ENCODE measurements at places on chromosomes 11 and 22. TPM values are rescaled to one million over a fixed set of nuclear protein-coding genes. Genes with fewer than 3 reads are reported as not detected.

Gene ZW10
- 16.8 TPM for polyA plus RNA-seq

GRCh38 chr11:122832721-122833470, 5.4 kb upstream of the CRTAM start:
- DNase-seq = peak; percentile 55

Gene BAD
- 23.1 TPM for polyA plus RNA-seq

DNA sequence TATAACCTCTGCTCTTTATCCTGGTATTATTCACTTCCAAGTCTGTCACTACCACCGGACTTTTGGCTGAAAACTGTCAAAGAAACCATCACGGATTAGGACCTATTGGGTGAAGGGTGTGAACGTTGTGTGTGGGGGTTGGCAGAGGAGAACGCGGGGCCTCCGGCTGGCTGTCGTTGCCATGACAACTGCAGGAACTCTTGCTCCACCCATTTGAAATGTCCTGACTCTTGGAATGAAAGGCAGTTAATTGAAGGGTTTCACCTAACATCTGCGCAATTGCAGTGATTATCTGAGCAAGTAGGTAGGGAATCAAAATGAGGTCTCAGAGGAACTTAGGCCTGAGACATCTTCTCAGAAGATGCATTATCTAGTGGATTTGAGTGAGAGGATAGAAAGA, 60.9 kb upstream of the CLMP start:
- DNase-seq = no peak

Gene PRSS23
- polyA plus RNA-seq = 30.6 TPM

DNA sequence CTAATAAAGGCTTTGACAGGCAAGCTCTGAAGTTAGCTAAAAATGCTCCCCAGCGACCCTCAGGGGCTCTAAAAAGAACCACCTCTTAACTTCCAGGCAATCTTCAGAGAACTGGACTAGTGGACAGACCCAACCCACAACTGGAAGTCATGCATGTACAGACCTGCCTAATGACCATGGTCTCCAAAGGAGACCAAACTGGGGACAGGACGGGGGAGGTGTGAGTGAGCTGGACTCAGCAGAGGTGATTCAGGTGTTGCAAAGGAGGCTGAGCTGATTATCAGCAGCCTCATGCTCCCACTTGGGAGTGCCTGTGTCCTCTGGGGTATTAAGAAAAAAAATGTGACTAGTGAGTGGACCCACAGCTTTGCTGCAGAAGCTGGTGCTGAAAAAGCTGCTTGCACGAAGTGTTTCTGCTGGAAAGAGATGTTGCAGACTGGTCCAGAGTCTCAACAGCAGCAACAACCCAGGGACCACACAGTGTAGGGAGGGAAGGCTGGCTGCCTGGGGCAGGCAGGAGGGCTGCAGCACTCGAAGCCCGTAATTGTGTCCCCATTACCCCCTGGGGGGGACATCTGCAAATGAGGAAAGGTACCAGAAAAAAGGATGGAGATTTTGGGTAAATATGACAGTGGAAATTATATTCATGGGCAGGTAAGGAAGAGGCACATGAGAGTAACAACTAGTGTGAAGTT, 35.3 kb downstream of the PITPNB start:
- DNase-seq = no peak

Gene NCR3LG1
- 0.49 TPM for polyA plus RNA-seq

- DNase-seq = no peak
Measured at GRCh38 chr11:33861386-33861785, 30.5 kb downstream of the LMO2 start.

GRCh38 chr11:37712251-37712650, 1114.2 kb upstream of the RAG2 start:
- peak; percentile 6 for DNase-seq

GRCh38 chr11:130718120-130718519, 198.2 kb downstream of the SNX19 start:
- peak; percentile 46 for DNase-seq

- DNase-seq = no peak
Measured at GRCh38 chr11:102840018-102840417, 3.4 kb downstream of the MMP3 start.
